ENCODE measurements at places on chromosomes 2 and 18. TPM values are rescaled to one million over a fixed set of nuclear protein-coding genes. Genes with fewer than 3 reads are reported as not detected.
A peak's percentile ranks its signal among the peaks of the same experiment; 100 is the strongest.

DNA sequence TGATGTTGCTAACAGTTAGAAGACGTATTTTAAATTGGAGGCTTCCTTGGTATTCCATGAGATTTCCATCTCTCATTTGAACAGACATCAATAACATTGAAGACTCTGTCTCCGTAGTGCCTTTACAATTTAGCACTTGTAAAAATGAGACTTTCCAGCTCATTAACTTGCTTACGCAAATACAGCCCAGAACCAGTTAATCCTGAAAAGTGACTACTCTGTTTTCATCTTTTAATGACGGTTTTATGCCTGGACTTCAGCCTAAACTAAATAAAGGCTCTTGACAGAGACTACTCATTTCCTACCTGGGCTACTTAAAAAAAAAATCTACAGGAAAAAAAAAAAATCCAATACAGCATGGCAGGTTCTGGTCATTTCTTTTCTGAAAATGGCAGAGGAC is 148.6 kb downstream of the LRATD1 start:
- peaks cover 5% of the 10 kb centered on the region for H3K4me1 ChIP-seq
- H3K27ac ChIP-seq: no peak overlapping the region
- H3K27me3 ChIP-seq: no peaks in the 10 kb centered on the region
- H3K36me3 ChIP-seq: no peaks in the 10 kb centered on the region

GRCh38 chr2:7919510-7919909 is 762.3 kb upstream of the ID2 start:
- H3K36me3 ChIP-seq: no peaks in the 10 kb centered on the region
- H3K4me1 ChIP-seq: no peaks in the 10 kb centered on the region
- H3K27me3 ChIP-seq: peaks cover 3% of the 10 kb centered on the region
- no peak overlapping the region for H3K27ac ChIP-seq
- H3K4me3 ChIP-seq: no peak overlapping the region
- DNase-seq: no peak

GRCh38 chr2:42951263-42951938 is 159.0 kb upstream of the HAAO start:
- H3K4me3 ChIP-seq: no peak overlapping the region
- no peak for DNase-seq
- peaks cover 6% of the 10 kb centered on the region for H3K36me3 ChIP-seq
- H3K27me3 ChIP-seq: peaks cover 2% of the 10 kb centered on the region

DNA sequence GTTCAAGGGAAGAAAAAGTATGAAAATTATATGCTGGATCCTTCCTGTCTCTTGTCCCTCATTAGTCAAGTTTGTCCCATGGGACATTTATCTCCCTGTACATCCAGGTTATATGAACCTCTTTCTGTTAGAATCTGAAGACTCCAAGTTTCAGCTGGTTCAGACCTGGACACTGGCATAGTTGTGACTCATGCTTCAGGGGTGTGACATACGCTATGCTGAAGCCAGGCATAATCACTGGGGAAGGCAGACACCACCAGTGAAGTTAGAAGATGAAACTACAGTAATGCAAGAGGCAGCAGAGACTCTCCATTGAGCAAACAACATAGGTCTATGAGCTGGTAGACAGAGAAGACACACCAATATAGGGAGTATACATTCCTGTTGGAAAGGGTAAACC is 269.7 kb upstream of the SLC8A1 start:
- H3K4me1 ChIP-seq: no peaks in the 10 kb centered on the region
- no peak overlapping the region for H3K27ac ChIP-seq
- H3K36me3 ChIP-seq: no peaks in the 10 kb centered on the region
- DNase-seq: no peak

GRCh38 chr18:50788284-50788683 is 31.5 kb downstream of the MRO start:
- DNase-seq: no peak
- peaks cover 3% of the 10 kb centered on the region for H3K27me3 ChIP-seq
- H3K4me1 ChIP-seq: peaks cover 4% of the 10 kb centered on the region
- H3K36me3 ChIP-seq: no peaks in the 10 kb centered on the region
- H3K4me3 ChIP-seq: no peak overlapping the region

DNA sequence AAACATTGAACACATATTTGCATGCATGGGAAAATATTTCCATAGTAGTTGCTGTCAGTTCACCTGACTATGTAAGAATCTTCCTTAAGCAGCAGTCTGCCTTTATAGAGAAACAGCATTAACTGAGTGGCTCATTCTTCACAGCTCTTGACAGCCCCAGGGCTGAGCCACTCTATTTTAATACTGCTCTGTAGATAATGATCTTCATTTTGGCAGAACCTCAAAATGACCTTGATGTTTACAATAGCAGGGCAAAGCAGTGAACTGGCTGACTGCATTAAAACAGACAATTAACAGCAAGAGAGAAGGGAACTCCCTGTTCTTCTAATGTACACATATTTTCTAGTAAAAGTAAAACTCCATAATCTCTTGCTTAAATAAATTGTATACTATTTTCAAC is 580.6 kb upstream of the SOX11 start:
- H3K36me3 ChIP-seq: peaks cover 33% of the 10 kb centered on the region
- H3K4me3 ChIP-seq: no peak overlapping the region
- no peaks in the 10 kb centered on the region for H3K4me1 ChIP-seq
- H3K27ac ChIP-seq: no peak overlapping the region

- H3K27ac ChIP-seq: peak overlapping the region; percentile 78
- H3K4me3 ChIP-seq: peak overlapping the region; percentile 83
- H3K36me3 ChIP-seq: no peaks in the 10 kb centered on the region
- H3K4me1 ChIP-seq: peaks cover 50% of the 10 kb centered on the region
- no peak for DNase-seq
- no peaks in the 10 kb centered on the region for H3K27me3 ChIP-seq
Observed at GRCh38 chr2:165471349-165471950, 2.0 kb downstream of the CSRNP3 start.

DNA sequence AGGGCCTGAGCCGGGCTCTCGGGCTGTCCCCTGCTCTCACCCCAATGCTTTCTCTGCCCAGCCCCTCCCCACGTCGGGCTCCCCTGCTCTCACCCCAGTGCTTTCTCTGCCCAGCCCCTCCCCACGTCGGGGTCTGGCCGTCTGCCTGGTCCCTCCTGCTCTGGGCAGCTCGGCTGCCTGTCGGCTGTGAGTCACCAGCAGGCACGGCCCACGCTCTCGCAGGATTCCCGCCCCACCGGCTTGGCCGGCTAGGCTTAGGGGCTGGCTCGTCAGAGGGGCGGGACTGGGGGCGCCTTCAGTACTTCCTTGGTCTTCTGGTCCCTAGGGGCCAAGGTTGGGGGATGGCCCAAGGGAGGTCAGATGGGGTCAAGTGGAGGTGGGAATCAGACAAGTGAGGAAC is 3.3 kb downstream of the BOK start:
- peaks cover 16% of the 10 kb centered on the region for H3K36me3 ChIP-seq
- no peak for DNase-seq
- peaks cover 12% of the 10 kb centered on the region for H3K27me3 ChIP-seq
- H3K27ac ChIP-seq: no peak overlapping the region
- no peak overlapping the region for H3K4me3 ChIP-seq

DNA sequence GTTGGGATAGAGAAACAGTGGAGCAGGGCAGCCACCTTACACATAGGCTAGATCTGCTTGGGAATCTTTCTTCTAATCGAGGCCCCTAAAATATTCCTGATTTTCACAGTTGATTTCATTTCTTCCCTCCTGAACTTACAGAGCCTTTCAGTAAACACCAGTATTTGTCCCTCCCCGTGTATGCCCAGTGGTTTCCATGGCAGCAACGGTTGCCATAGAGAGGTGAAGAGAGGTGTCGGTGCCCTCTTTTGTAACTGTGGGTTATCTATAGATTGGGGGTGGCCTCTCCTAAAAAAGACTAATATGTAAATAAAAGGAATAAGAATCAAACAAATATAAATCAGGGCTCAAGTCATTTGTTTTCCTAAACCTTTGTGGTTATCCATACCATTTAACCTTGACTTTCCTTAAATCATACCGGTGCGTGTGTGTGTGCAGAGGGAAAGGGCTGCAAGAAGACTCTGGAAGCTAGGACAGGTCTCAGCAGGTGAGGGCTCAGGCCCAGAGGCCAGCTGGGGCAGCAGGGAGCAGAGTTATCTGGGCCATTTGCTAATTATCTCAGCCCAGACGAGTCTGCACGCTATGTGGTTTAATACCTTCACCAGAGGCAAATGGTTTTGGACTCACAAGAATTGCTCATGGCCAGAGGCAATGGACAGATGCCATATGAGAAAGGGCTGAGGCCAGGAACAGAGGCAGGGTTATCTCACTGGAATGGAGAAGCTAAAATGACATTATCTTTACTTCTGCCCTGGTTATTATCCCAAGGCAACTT is 35.5 kb downstream of the LIPG start:
- no peak overlapping the region for H3K27ac ChIP-seq
- H3K27me3 ChIP-seq: peaks cover 3% of the 10 kb centered on the region
- DNase-seq: no peak
- no peak overlapping the region for H3K4me3 ChIP-seq
- no peaks in the 10 kb centered on the region for H3K36me3 ChIP-seq

GRCh38 chr18:14089191-14089590 is 43.0 kb downstream of the ZNF519 start:
- H3K27ac ChIP-seq: no peak overlapping the region
- H3K36me3 ChIP-seq: no peaks in the 10 kb centered on the region
- peaks cover 2% of the 10 kb centered on the region for H3K27me3 ChIP-seq
- no peak overlapping the region for H3K4me3 ChIP-seq
- H3K4me1 ChIP-seq: no peaks in the 10 kb centered on the region
- no peak for DNase-seq

- H3K27me3 ChIP-seq: no peaks in the 10 kb centered on the region
- no peak for DNase-seq
- peaks cover 18% of the 10 kb centered on the region for H3K4me1 ChIP-seq
- no peak overlapping the region for H3K4me3 ChIP-seq
- peaks cover 8% of the 10 kb centered on the region for H3K36me3 ChIP-seq
- H3K27ac ChIP-seq: no peak overlapping the region
Observed at GRCh38 chr18:48563027-48563426, 24.2 kb downstream of the CTIF start.

- no peak overlapping the region for H3K27ac ChIP-seq
- H3K4me1 ChIP-seq: peaks cover 12% of the 10 kb centered on the region
- no peaks in the 10 kb centered on the region for H3K27me3 ChIP-seq
- DNase-seq: no peak
Observed at GRCh38 chr18:75227535-75228296, 17.1 kb downstream of the TSHZ1 start.

DNA sequence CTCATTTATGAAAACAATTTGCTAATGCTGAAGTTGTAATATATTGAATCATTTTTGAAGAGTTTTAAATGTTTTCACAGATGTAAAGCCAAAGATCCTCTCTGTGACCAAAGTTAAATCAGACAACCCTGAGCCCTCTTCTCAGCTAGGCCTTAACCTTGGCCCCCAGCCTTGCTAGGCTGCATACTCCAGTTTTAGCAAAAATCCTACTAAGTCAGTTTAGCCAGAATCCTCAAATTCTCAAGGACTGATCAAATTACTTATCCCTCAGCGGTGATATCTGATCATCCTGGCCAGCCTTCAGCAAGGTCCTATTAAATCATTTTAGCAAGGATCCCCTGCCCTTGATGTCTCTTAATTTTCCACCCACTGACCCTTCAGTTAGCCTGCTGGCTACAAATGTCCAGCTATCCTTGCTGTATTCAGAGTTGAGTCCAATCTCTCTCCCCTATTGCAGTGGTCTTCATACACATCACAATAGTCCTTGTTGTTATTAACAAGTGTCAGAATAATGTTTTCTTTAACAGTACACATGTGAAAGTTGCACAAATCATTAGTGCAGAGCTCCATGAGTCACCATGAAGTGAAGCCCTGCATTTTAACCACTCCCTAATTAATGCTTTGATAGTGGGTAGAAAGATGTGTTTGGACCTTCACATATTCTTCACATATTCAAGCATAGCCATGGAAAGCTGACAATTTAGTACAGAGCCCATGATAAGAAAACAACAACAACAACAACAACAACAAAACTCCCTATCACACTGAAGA is 206.4 kb downstream of the NBAS start:
- peak overlapping the region; percentile 68 for H3K27ac ChIP-seq
- no peaks in the 10 kb centered on the region for H3K27me3 ChIP-seq
- no peaks in the 10 kb centered on the region for H3K36me3 ChIP-seq
- H3K4me3 ChIP-seq: no peak overlapping the region
- no peak for DNase-seq
- peaks cover 9% of the 10 kb centered on the region for H3K4me1 ChIP-seq

DNA sequence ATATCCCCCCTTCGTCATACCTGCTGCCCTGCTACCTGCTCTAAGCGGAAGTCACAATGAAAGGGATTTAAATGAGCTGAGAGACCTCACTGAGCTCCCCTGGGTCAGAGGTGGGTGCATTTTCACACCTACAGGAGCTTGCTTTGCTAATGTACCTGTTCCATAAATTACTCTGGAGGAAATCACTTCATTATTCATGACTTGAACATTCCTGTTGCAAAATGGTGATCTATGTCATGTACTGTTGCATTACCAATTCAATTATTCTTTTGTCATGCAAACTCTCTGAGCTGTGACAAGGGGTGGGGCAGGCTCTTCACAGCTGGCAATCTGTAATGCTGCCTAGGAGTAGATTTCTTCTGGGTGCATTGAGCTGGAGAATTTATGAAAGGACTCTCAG is 761.3 kb downstream of the TSN start:
- H3K27me3 ChIP-seq: peaks cover 1% of the 10 kb centered on the region
- DNase-seq: no peak
- no peaks in the 10 kb centered on the region for H3K36me3 ChIP-seq
- peaks cover 7% of the 10 kb centered on the region for H3K4me1 ChIP-seq
- peak overlapping the region; percentile 40 for H3K27ac ChIP-seq

- H3K27me3 ChIP-seq: no peaks in the 10 kb centered on the region
- H3K4me3 ChIP-seq: no peak overlapping the region
- DNase-seq: no peak
- no peaks in the 10 kb centered on the region for H3K36me3 ChIP-seq
- H3K4me1 ChIP-seq: no peaks in the 10 kb centered on the region
- H3K27ac ChIP-seq: no peak overlapping the region
Observed at GRCh38 chr2:38634684-38635083, 31.2 kb upstream of the GALM start.

DNA sequence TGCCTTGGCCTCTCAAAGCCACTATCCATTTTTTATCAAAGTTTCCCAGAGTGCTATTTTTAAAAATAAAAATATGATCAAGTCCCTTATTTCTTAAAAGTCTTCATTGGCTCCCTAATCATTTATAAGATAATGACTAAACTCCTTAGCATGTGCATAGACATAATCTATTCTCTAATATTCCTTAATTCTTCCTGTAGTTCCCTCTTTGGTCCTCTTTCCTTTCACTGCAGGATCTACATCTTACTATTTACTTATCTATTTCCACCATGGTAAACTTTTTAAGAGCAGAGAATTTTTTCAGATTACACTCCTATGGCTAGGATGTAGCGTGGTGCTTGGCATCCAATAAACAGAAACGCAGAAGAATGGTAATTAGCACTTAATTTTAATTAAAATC is 19.0 kb downstream of the IDH1 start:
- H3K4me3 ChIP-seq: no peak overlapping the region
- no peak overlapping the region for H3K27ac ChIP-seq
- peaks cover 8% of the 10 kb centered on the region for H3K36me3 ChIP-seq
- no peaks in the 10 kb centered on the region for H3K4me1 ChIP-seq
- H3K27me3 ChIP-seq: peaks cover 4% of the 10 kb centered on the region
- no peak for DNase-seq

Gene FMNL2
- total RNA-seq: 166 TPM

Gene CAPN13
- total RNA-seq: not detected

Gene GRHL1
- total RNA-seq: 4.3 TPM

Gene ABCG8
- not detected for total RNA-seq

Gene C2orf68
- 51.0 TPM for total RNA-seq

Gene MC2R
- not detected for total RNA-seq

Gene TRMT61B
- 17.5 TPM for total RNA-seq

Gene CNGA3
- 7.6 TPM for total RNA-seq

Gene COL4A3
- total RNA-seq: not detected

Gene AMER3
- total RNA-seq: 20.6 TPM
